ENCODE measurements at places on chromosomes 6 and 20.

- no peak for DNase-seq
Observed at GRCh38 chr6:80145509-80145908, 39.0 kb downstream of the BCKDHB start.

GRCh38 chr6:149316108-149316727 lies 1.3 kb upstream of the TAB2 start:
- DNase-seq: no peak

DNA sequence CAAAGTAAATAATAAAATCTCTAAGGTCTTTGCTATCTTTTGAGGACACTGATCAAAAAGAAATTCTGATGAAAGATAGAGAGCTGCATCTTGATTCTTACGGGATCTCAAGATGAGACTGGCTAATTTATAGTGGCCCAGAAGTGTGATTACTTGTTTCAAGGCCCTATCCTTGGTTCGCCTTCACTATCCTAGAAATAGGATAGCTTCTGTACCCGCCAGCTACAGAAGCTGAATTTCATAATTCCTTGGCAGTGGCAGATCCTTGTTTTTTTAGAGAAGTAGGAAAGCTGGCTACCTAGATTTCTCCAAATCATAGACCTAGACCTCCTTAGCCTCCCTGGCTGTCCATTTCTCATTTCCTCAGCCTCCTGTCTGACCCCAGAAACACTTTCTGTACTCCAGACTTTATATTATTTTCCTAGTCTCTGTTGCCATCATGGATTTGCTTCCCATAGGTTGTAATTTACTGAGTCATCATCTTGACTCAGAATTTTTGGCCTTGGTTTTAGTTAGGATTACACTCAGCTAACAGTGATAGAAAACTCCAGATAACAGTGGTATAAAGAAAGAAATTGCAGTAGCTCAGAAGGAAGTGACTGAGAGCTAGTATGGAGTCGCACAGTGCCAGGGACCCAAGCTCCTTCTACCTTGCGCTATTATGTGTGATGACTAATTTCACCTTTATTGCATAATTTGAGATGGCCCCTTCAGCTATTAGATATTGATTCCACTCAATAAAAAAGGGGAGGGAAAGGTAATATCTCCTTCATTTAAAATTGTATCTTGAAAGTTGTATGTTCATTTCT lies 27.7 kb downstream of the PHF3 start:
- DNase-seq: no peak

DNA sequence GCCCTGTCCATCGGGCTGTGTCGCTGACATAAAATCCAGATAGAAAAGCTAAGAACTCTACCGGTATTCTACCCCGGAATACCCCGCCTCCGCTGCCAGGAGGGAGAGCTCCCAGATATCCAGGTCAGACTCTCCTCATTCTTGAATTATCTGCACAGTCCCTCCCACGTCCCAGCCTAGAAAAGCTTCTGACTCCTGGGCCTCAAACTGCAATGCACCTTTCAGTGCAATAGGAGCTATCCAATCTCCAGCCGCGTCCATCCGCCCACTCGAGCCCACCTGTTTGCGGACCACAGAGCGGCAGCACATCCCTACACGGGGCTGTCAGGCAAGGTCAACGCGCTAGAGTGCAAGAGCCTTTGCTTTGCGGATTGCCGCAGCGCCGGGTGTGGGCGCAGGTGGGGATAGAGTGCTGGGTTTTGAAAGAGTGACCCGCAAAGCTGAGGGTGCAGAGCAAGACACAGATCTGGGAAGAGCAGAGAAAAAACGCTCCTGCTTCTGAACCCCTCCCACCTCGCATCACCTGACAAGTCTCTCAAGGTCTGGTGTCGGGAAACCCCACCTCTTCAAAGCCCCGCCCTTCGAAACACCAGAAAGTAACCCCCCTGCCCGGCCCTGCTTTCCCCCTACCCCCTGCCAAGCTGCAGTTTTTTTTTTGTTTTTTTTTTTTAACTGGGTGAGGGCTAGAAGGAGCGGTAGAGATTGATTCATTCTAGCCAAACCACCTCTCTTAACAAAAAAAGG lies 1.3 kb downstream of the TAPBP start:
- peak; percentile 74 for DNase-seq
